ENCODE measurements at places on chromosomes 1 and 21. TPM values are rescaled to one million over a fixed set of nuclear protein-coding genes. Genes with fewer than 3 reads are reported as not detected.

DNA sequence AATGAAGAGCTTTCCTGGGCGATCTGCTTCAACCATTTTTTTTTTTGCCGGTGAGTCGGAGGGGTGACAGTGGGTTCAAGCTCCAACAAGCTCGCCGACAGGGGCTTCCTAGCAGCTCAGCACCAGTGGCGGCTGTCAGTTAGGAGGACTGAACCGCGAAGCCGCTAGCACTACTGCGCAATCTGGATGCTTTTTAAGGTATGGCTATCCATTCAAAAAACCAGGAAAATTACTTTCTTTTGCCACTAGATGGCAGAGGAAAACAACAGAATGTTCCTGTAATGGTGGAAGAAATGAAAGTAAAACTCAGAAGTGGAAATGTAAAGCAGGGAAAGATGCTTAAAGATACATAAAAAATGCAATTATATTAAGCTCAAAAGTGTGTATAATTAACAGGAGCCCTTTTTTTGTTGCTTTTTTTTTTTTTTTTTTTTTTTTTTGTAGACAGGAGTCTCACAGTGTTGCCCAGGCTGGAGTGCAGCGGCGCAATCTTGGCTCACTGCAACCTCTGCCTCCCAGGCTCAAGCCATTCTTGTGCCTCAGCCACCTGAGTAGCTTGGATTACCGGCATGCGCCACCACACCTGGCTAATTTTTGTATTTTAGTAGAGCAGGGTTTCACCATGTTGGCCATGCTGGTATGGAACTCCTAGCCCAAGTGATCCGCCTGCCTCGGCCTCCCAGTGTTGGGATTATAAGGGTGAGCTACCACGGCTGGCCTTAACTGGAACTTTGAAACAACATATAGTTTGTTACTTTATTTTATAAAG lies 8.5 kb downstream of the KYAT3 start:
- H3K27ac ChIP-seq = peak overlapping the region; percentile 89
- H3K27me3 ChIP-seq = no peaks in the 10 kb centered on the region

The MYOG gene
- total RNA-seq = not detected

GRCh38 chr1:85838238-85838637 lies 130.0 kb upstream of the ZNHIT6 start:
- no peaks in the 10 kb centered on the region for H3K4me1 ChIP-seq
- H3K27ac ChIP-seq = no peak overlapping the region
- H3K4me3 ChIP-seq = no peak overlapping the region
- DNase-seq = no peak
- H3K27me3 ChIP-seq = no peaks in the 10 kb centered on the region

The SPRR5 gene
- not detected for total RNA-seq

DNA sequence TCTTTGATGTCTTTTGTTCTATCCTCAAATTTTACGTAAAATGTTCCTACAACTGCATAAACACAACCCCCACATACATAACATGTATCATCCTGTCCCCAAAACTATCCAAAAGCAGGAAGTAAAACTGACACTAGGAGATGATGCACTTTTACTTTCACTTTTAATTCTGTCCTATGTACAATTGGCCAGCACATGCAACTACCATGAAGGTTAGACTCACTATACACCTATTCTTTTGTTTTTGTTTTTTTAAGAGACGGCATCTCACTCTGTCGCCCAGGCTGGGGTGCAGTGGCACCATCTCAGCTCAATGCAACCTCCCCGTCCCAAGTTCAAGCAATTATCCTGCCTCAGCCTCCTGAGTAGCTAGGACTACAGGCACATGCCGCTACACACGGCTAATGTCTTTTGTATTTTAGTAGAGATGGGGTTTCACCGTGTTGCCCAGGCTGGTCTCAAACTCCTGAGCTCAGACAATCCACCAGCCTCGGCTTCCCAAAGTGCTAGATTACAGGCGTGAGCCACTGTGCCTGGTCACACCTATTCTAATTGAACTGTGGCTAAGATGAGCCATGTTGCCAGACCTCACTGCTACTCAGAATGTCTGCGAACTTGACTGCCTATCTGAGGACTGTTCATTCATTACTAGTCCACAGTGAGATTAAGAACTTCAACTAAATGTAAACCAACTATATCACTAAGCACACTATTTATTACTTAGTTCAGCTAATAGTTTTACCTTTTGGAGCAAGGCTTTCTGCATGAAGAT lies 48.0 kb downstream of the TOR3A start:
- H3K27ac ChIP-seq = peak overlapping the region; percentile 91
- no peak for DNase-seq
- H3K27me3 ChIP-seq = no peaks in the 10 kb centered on the region
- peaks cover 89% of the 10 kb centered on the region for H3K4me1 ChIP-seq
- peak overlapping the region; percentile 51 for H3K4me3 ChIP-seq
- H3K36me3 ChIP-seq = peaks cover 77% of the 10 kb centered on the region

DNA sequence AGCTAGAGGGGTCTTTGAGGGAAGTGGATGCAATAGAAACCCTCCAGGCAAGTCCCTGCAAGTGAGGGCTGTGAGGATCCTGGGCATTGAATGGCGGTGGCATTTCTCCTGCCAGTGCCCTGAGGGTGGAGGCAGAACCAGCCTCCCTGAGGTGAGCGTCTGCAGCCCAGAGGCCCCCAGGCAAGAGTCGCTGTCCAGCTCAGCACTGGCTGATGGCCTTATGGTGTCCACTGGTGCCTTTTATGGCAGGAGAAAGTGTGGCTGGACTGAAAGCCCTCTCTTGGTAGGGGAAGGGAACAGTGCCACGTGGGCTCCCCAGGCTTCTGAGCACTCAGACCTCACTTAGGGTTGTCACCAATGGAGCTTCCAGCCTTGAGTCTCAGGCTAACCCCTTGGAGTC lies 77.3 kb downstream of the SH3BGR start:
- H3K36me3 ChIP-seq = peaks cover 5% of the 10 kb centered on the region
- H3K27me3 ChIP-seq = no peaks in the 10 kb centered on the region
- peaks cover 19% of the 10 kb centered on the region for H3K4me1 ChIP-seq

DNA sequence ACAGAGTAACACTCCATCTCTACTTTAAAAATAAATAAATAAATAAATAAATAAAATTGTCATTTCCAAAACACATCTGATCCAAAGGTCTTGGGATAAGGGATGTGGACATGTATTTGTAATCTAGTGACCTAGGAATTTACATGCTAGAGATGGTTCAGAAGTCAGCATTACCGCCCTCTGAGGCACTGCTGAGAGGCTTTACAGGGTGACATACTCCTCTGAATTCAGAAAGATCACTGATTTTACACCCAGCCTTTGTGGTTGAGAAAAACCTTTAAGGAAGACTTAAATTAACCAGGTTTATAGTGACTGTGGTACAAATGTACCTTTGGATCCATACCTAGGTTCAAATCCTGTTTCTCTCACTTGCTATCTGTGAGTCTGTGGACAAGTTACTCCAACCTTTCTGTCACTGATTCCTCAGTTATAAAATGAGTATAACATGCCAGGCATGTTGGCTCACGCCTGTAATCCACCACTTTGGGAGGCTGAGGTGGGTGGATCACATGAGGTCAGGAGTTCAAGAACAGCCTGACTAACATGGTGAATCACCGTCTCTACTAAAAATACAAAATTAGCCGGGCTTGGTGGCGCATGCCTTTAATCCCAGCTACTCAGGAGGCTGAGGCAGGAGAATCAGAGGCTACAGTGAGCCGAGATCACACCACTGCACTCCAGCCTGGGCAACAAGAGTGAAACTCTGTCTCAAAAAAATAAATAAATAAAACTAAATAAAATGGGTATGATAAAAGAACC lies 20.1 kb downstream of the OSBPL9 start:
- peak; percentile 57 for DNase-seq
- H3K27me3 ChIP-seq = no peaks in the 10 kb centered on the region
- peak overlapping the region; percentile 58 for H3K27ac ChIP-seq
- H3K4me1 ChIP-seq = peaks cover 44% of the 10 kb centered on the region
- H3K36me3 ChIP-seq = no peaks in the 10 kb centered on the region

GRCh38 chr1:247386687-247387086 lies 29.3 kb upstream of the NLRP3 start:
- no peaks in the 10 kb centered on the region for H3K27me3 ChIP-seq
- H3K4me3 ChIP-seq = no peak overlapping the region
- H3K27ac ChIP-seq = no peak overlapping the region
- H3K36me3 ChIP-seq = no peaks in the 10 kb centered on the region
- H3K4me1 ChIP-seq = no peaks in the 10 kb centered on the region

The FCMR gene
- total RNA-seq = 1.1 TPM

All from Calu3 (cell line).